AG10803 (cell line): ENCODE measurements at places on chromosomes 5 and 9.

GRCh38 chr9:129836311-129837007 lies 1.2 kb downstream of the USP20 start:
- DNase-seq = no peak

GRCh38 chr5:169430671-169431070 lies 129.7 kb upstream of the SLIT3 start:
- DNase-seq = no peak

DNA sequence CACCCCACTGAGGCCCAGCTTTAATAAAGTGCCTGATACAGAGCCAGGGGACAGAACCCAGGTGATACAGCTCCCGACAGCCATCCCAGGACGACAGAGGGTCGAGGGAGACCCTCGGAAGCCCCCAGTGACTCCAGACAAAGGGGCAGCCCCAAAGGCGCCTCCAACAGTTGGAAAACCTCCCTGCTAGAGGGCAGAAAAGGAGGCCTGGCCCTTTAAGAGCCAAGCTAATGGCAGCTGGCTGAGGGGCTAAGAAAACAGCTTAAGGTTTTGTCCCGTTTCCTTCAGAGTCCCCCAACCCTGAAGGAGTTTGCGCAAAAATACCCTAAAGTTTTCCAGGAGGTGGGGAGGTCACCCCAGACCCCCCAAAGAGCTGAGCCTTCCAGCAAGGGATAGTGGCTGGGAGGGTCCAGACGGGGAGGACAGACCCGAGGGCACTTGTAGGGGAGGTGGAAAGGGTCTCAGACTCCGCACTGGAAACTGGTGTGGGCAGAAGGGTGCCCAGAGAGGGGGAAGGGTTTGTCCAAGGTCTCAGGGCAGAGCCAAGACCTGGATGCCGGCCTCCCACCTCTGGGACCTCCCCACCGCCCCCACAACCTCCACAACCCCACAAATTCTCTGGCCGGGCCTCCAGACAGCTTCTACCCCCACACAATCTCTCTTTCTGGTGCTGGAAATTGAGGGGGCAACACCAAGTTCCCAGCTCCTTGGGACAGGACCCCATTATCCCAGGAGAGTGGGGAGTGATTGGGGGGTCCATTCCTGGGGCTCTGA lies 8.2 kb upstream of the AK1 start:
- DNase-seq = no peak

GRCh38 chr9:131240047-131240921 lies 36.0 kb downstream of the FAM78A start:
- no peak for DNase-seq

GRCh38 chr5:38883842-38884241 lies 38.0 kb downstream of the OSMR start:
- no peak for DNase-seq

- DNase-seq = no peak
These were observed 118.2 kb downstream of the SSBP2 start for GRCh38 chr5:81632679-81633078.

GRCh38 chr5:157513182-157513581 lies 53.2 kb downstream of the NIPAL4 start:
- no peak for DNase-seq

DNA sequence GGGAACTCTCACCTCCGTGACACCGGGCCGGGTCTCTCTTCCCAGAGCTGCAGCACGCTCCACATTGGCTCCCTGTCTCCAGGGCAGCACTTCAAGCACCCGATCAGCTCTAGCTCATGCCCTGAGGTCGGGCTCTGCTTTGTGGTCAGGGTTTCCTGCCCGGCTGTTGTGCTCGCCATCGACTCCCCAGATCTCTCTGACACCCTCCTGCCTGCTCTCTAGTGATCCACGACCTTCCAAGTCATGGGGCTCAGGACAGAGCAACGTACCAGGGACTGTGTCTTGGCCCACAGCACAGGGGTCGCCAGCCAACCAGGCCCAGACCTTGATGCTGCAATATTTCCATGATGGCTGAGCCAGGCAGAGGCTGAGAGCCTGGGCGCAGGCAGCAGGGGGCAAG lies 45.1 kb downstream of the PRRT1B start:
- DNase-seq = no peak

- no peak for DNase-seq
These were observed 668.7 kb upstream of the FTMT start for GRCh38 chr5:121182788-121183490.

DNA sequence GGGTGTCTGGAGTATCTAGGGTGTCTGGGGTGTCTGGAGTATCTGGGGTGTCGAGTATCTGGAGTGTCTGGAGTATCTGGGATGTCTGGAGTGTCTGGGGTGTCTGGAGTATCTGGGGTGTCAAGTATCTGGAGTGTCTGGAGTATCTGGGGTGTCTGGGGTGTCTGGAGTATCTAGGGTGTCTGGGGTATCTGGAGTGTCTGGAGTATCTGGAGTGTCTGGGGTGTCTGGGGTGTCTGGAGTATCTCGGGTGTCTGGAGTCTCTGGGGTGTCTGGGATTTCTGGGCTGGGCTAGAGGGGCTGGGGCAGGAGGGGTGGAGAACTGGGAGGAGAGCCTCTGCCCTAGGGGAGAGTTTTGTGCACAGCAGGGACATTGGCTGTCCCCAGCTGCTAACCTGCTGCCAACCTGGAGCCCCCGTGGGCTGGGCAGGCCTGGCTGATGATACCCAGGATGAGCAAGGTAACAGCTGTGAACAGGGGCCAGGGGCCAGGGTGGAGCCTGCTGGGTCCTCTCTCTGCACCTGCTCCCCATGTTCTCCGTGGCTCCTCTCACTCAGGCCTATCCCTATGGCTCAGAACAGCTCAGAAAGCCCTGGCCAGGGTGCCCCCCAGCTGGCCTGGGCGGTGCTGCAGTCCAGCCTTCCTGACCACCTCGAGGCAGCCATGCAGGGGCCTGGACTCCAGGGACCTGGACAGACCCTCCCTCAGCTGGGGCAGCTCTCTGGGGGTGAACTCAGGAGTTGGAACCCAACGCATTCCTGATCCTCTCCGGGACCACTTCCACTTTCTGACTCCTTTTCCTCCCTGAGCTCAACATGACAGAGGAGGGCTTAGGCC lies 29.9 kb downstream of the LHX3 start:
- no peak for DNase-seq

- DNase-seq = no peak
These were observed 29.8 kb upstream of the TIFAB start for GRCh38 chr5:135481909-135482311.

GRCh38 chr5:56024810-56025150 lies 30.0 kb upstream of the IL6ST start:
- DNase-seq = no peak

DNA sequence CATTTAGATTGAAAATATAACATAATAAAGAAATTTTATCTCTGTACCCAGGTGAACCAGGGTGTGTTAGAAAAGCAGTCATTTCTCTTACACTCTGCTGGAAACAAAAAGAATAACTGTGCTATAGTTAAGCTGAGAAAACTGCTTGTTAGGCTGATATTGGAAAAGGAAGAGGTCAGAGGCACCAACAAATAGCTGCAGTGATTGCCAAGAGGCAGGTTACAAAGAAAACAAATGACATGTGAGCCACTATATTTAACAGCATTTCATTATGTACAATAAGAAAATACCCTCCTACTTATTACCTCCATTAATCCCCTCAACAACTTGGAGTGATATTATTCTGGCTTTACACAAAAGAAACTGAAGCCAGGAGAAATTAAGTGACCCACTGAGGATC lies 607.9 kb upstream of the TLE4 start:
- DNase-seq = no peak

DNA sequence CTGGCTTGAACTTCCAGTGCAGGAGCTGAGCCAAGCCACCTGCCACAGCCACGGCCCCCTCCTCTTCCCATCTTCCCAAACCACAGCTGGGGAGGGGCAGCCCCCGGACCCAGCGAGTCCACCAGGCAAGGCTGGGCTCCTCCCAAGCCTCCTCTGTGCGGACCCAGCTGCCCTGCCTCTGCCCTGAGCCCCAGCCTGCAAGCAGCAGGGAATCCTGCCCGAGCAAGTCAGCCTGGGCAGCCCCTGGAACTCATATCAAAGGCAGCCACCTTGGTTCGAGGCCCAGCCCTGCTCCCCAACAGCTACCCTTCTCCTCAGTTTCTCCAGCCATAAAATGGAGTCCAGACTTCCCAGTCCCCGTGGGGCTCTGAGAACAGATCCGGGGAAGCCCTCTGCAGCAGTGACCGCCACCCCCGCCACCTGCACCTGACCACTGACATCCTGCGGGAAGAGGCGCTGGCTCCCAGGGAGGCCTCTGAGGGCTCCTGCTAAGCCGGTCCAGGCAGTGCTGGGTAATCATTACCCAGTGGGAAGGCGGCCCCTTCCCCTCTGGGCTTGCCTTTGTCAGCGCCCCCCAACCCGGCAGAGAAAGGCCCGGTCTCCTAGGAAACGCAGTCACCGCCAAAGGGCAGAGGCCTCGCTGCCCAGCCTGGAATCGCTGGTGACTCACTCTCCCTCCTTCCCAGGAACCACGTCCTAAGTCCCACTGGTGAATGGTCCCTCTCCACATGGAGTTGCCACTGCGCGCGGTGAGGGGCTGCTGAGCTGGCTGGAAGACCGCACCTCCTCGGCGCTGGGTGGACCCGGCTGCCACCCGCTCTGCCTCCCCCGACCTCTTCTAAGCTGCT lies 1.5 kb downstream of the VAV2 start:
- DNase-seq = peak; percentile 71

DNA sequence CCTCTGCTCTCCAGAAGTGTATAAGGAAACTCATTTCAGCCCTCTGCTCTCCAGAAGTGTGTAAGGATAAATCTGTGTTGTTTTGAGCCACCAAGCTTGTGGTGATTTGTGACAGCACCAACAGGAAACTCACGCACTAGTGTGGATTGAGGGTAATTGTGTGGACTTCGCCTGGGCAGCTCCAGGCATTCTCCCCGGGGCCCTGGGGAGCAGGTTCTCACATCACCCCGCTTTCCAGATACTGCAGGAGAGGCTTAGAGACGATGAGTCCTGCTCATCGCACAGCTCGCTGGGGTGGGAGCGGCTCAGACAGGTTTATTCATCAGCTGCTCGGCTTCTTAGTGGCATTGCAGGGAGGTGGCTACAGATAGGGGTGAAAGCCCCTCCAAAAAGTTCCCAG lies 38.4 kb upstream of the RNF130 start:
- no peak for DNase-seq

DNA sequence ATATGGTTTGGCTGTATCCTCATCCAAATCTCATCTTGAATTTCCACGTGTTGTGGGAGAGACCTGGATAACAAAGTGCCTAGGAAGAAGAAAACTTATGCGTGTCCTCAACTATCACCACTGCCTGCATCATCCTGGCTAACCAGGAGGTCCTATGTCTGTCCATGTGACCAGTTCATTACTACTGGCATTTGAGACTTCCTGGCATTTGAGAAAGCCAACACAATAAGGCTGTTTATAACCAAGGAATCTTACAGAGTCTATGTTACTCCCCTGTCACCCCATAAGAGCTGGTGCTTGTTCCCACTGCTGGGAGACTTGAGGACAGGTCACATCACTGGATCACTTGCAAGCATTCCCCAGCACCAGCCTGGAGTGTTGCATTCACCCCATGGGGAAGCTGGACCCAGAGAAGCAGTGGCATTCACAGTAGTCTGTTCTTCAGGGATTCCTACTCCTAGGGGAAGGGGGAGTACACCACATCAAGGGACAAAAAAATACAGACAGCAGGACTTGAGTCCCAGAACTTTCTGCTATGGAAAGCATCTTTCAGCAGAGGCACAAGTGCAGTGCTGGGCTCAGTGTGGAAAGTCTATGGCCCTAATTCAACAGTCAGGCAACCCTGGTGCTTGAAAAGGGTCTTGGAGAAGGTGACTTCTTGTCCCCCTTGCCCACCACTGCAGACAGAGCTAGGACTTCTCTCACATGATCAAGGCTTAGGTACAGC lies 717.1 kb downstream of the SEMA5A start:
- DNase-seq = peak; percentile 17

DNA sequence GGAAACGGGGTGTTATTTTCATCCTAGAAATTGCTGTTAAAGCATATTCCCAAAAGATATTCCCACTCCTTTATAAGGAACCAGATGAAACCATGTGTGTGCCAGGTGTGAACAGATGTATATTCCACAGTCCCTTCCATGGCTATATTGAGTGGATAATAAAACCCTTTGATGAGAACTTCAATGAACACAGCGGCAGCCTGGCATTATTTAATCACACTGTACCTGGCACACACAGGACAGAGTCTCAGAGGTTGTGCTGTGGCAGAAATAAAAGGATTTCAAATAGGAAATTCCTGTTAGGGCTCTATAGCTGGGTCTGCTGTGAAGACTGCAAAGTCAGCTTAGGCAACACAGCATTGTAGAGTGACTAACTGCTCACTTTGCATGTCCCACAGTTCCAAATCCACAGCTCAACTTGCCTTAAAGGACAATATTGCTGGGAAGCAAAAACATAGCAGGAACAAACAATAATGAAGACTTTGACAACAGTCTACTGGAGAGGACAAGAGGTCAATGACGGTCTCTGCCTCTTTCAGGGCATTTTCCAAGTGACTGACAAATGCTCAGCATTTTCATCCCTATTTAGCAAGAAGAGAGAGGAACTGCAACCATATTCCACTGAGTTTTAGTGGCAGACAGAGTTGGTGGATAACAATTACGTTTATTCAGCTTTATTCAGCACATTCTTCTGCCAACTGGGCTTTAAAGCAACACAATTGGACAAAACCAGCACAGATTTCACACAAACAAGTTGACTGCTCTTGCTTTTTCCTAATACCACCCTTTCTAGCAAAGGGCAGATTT lies 255.7 kb upstream of the RGMB start:
- DNase-seq = no peak

GRCh38 chr5:179262126-179262920 lies 82.9 kb downstream of the ADAMTS2 start:
- DNase-seq = no peak

- DNase-seq = peak; percentile 67
These were observed 15.2 kb downstream of the TMEM171 start for GRCh38 chr5:73135429-73136054.

- DNase-seq = peak; percentile 4
These were observed 378 bp downstream of the GPR151 start for GRCh38 chr5:146515473-146516150.

- no peak for DNase-seq
These were observed 118.4 kb downstream of the CTNND2 start for GRCh38 chr5:11785771-11786352.

- DNase-seq = no peak
These were observed 630.7 kb upstream of the ACO1 start for GRCh38 chr9:31753756-31754155.

GRCh38 chr9:20569525-20569924 lies 52.8 kb downstream of the MLLT3 start:
- no peak for DNase-seq

DNA sequence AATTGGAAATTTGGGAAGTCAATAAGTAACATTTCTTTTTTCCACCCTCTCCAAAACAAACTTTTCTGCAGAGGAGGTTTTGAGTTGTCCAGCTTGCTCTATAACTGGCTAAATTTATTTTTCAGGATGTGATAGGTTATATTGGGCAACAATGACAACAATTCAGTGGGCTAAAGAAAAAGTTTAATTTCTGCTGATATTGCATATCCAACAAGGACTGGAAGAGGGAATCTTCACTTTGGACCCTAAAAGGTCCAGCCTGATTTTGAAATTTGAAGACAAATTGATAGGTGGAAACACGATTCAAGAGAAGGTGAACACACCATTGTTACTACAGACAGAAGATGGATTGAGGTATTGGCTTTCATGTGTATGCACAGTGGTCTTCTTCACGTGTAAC lies 393.1 kb downstream of the BRINP1 start:
- no peak for DNase-seq
